ENCODE measurements at places on chromosomes 16 and 17.

DNA sequence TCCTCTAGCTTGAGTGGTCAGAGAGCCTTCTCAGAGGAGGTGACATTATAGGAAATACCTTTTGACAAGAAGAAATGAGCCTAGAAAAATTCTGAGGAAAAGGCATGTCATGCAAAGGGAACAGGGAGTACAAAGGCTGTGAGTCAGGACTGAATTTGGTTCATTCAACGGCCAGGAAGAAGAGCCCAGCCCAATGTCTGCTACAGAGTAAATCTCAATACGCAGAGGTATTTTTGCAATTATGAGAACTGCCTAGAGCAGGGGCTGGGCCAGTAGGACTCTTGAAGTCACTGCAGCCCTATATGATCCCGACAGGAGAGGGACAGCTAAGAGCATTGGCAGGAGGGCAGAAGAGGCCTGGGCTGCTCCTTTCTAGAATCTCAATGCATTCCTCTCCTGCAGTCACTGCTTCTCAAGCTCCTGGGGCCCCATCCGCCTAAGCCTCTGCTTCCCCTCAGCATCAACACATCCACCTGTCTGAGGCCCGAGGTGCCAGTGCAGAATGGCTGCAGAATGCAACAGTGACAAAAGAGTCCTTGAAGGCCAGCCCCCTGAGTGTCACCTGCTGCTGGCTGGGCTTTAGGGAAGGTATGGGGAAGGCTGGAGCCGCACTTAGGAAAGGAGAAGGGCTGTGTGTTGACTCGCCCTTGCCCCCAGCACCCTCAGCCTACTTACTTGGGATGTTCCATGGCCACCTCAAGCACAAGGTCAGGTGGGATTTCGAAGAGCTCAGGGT is 20.1 kb downstream of the NOS2 start:
- DNase-seq = no peak

- DNase-seq = peak; percentile 81
These were observed 551 bp downstream of the WDR81 start for GRCh38 chr17:1724869-1725641.

- DNase-seq = no peak
These were observed 1621.6 kb downstream of the CDH8 start for GRCh38 chr16:60414613-60415012.

GRCh38 chr17:67995570-67996263 is 552 bp downstream of the C17orf58 start:
- DNase-seq = peak; percentile 65

DNA sequence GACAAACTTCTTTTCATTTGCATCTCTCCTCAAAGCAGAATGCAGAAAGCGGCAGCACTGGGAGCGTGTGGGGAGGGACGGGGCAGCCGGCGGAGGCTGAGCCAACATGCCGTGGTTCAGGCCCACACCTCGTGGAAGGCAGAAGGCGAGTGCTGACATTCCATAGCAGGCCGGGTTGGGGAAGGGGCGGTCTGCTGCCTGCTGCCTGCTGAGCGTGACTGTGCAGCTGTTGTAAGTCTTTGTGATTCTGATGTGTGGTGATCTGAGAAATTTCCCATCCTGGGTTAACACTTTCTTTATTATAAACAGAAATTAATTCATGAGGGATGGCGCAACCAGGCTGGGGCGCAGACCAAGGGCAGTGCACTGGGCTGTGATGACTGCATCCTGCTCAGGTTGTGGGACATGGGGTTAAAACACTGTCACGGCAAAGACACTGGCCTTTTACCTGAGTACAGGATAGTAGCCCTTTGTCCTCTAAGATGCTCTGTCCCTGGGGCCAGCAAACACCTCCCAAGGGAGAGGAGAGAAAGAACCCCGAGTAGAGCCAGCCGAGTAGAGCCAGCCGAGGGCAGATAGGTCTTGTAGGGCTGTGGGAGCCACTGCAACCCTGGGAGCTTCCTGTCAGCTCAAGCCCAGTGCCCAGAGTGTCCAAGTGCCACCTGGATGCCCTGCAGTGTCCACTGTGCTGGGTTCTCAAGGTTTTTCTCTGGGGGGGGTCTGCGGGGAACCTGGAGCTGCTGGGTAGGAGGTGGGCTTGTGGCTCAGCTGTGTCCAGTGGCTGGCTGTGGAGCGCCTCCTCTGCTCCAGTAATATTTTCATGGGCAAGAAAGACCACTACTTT is 8.8 kb upstream of the DNASE1 start:
- DNase-seq = peak; percentile 84

GRCh38 chr17:2054512-2055291 is at the start of gene HIC1:
Gene HIC1, plus strand, starts transcription at chr17:2055103. Its CDS starts 1,588 bp downstream, at chr17:2056691.
- DNase-seq = peak; percentile 88

GRCh38 chr17:38733982-38734973 is 4.1 kb downstream of the CISD3 start:
- no peak for DNase-seq

GRCh38 chr16:2335286-2335895 is 5.1 kb downstream of the ABCA3 start:
- DNase-seq = no peak

GRCh38 chr17:12727076-12727760 is 61.5 kb downstream of the MYOCD start:
- no peak for DNase-seq

DNA sequence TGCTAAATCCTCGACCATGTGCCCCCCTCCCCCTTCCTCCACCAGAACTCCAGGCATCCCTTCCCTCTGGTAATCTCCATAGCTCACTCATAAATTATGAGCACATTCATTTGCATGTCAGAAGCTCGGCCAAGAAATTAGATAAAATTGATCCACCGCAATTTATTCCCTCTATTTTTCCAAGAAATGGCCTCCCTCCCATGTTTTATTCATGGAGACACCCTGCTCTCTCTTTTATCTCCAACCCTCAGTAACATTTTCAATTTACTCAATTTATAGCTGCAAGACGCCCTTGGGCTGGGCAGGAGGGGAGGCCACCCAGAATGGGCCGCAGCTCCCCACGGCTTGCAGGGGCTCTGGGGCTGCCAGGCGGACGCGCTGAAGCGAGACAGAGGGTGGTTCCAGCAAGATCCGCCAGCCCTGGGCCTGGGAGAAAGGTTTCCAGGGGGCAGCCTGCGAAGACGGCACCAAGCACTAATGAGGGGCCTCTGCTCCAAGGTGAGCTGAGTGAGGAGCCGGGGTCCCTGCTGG is 54.7 kb upstream of the ZNF423 start:
- no peak for DNase-seq

DNA sequence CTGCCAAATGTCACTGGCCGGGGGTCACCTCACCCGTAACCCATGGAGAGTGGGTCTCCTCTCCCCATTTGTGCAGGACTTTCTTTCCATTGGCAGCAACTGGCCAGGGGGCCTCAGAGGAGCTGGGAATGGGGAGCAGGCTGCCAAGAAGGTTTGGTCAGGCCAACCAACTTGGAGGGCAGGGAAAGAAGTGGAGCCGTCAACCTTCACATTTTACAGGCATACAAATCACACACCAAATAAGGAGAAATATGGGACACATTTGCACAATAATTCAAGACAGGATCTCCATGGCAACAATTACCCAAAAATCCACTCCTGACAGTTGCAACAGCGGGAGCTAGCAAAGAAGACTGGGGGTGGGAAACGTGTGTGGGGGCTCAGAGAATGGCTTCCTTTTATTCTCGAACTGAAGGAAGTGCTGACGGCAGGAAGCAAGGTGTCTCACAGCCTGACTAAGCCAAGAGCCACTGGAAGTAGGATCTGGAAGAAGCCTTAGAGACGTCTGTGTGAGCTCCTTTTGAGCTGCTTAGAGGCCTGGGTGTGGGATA is 20.9 kb downstream of the RPRML start:
- DNase-seq = no peak

DNA sequence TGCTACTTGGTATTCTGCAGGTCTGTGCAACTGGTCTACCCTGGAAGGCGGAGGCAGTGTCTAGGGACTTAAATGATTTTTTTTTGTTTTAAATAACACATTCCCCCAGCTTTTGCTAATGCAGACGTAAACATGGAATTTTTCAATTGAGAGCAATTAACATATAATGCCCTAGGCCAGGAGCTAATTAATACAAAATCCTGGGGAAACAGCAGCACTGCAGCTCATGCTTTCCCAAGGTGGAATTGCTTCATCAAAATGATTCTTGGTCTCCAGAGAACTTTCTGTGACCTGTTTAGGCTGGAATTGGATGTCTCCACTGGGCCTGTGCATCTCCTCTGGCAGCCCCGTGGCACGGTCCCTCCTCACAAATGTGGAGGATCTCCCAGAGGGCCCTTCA is 50.6 kb downstream of the SHISA9 start:
- no peak for DNase-seq

DNA sequence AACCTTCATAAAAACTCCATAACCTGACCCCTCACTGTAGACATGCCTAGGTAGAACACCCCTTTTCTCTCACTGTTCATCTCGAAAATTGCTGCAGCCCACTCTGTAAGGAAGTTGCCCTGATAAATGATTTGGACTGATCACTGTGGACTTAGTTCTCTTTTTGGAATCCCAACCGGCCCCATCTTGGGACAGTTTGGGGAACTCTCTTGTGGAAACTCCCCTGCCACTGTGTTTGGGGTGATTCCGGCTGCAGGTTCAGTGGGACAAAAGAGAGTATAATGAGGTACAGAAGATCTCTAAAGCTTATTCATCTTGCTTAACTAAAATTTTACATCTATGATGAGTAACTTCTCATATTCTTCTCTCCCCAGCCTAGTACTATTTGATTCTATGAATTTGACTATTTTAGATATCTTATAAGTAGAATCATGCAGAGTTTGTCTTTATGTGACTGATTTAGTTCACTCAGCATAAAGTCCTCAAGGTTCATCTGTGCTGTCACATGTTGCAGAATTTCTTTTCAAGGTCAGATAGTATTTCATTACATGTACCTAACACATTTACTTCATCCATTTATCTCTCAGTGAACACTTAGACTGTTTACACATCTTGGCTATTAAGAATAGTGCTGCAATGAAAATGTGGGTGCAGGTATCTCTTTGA is 84.9 kb downstream of the ABCA8 start:
- no peak for DNase-seq

DNA sequence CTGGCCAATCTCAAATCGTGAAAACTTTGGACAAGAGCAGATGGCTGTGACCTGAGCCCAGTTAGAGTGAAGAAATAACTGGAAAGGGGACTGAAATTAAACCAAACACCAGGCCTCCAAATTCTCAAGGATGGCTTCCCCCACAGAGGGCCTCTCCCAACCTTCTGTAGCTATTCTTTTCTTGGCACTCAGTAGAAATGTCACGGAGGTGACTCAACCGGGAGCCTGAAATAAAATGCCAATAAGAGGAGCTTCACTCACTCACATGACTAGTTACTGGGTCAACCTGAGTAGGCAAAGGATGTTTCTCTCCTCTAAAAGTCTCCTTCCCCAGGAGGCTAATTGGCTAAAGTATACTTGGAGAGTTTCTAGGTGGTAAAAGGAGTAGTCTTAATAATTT is 230.7 kb downstream of the MAF start:
- no peak for DNase-seq

DNA sequence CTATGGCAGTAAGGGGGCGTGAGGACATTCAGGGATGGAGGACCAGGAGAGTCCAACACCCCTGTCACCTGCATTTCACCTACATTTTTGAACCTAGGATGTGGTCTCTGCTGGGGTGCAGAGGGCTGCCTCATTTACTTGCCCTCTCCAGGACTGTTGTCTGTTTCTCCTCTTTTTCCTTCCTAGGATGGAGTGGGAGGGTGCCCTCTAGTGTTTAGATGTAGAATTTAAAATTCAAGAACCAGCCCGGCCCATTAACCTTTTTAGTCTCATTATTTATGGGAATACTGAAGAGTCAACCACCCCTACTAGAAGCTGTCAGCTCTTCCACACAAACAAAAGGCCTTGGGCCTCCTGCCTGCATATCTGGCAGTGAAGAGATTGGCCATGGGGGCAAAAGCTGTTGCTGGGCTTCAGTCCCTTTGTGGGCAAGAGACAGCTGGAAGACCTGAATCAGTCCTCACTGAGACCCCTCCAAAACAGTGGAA is 2.5 kb upstream of the STARD3 start:
- no peak for DNase-seq

DNA sequence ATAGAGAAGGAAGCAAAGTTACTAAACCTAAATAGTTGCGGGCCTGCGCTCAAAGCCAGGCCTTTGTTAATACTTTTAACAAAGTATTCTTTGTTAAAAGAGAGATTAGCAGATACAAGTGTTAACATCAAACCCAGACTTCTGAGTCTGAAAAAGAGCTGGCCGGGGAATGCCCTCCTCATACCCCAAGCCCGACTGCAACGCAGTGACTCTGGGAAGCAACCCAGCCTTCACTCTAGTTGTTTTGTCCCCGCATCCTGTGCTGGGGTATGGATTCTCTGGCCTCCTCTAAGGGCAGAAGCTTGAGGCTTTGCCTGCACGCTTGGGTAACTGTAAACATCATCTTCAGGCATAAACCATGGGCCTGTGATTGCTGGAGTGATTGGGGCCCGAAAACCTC is 48.3 kb downstream of the ADCY7 start:
- no peak for DNase-seq

DNA sequence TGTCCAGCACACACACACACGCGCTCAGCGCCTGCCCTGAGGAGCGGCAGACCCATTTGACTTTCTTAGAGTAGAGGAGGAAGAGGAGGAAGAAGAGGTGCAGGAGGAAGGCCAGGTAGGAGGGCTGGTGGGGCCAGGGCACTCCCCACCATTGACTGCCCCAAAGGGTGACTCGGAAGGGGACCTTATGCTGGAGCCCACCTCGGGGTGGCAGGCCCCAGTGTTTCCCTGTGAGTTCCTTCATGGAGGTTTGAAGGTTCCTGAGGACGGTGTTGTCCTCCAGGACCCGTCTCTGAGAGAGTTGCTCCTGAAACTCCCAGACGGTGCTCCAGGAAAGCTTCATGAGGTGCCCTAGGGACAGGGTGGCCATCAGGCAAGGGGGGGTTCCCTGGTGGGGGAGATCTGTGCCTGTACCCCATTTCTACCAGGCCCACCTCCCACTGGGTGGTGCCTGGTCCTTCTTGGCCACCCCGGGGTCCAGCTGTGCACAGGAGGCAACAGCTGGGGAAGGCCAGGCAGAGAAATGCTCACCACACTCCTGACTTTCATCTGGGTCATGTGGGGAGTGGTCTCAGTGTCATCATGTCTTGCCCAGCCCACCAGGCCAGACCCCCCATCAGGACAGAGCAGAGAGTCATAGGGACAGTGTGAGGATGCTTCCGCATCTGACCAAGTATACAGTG is 89.5 kb downstream of the TNFRSF13B start:
- peak; percentile 32 for DNase-seq

DNA sequence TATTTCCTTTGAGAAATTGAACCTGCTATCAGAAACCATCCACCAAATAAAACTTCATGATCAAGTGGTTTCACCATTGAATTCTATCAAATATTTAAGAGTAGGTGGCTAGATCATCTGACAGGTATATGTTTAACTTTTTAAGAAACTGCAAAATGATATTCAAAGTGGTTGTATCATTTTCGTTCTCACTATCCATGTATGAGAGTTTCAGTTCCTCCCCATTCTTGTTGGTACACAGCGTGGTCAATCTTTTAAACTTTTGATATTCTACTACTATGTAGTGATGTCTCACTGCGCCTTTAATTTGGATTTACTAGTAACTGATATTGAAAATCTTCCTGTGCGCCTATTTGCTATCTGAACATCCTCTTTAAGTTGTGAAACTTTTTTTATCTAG is 163.7 kb downstream of the CYB561 start:
- no peak for DNase-seq

GRCh38 chr16:30342751-30343490 is 12.2 kb downstream of the CD2BP2 start:
- peak; percentile 46 for DNase-seq

GRCh38 chr17:75159196-75160031 is 5.1 kb upstream of the JPT1 start:
- DNase-seq = peak; percentile 82

- DNase-seq = no peak
These were observed 2.3 kb upstream of the UBTF start for GRCh38 chr17:44221862-44222111.

Data from islet precursor cell (in vitro differentiated cells).